ENCODE measurements at places on chromosomes 6 and 20. TPM values are rescaled to one million over a fixed set of nuclear protein-coding genes. Genes with fewer than 3 reads are reported as not detected.

Gene RPRD1B
- 28.9 TPM for total RNA-seq

Gene BLOC1S5
- total RNA-seq = 20.0 TPM

Gene NQO2
- total RNA-seq = 45.2 TPM

Gene POM121L2
- not detected for total RNA-seq

Gene PAX1
- total RNA-seq = not detected

Gene PRDM13
- not detected for total RNA-seq

Gene OR2H2
- total RNA-seq = not detected

Gene UBD
- 0.22 TPM for total RNA-seq

Gene CRISP3
- total RNA-seq = not detected

Gene ZBTB24
- 10.9 TPM for total RNA-seq

Gene RPS10
- 2,358 TPM for total RNA-seq

Gene MMP24OS
- 31.3 TPM for total RNA-seq

Gene EEF1A2
- not detected for total RNA-seq

Gene HIVEP2
- total RNA-seq = 30.3 TPM

Gene TP53TG5
- total RNA-seq = not detected

Gene GSTA3
- total RNA-seq = not detected

Gene PRSS35
- total RNA-seq = 2.9 TPM

Gene TOMM6
- 93.5 TPM for total RNA-seq

Gene PIM1
- total RNA-seq = 11.9 TPM

Gene ATP9A
- total RNA-seq = 26.3 TPM

Gene ARFGEF3
- 6.5 TPM for total RNA-seq

Gene ADGB
- total RNA-seq = not detected

Gene CDSN
- not detected for total RNA-seq

Gene SLC22A1
- total RNA-seq = 1.1 TPM

Gene SYTL3
- 1.9 TPM for total RNA-seq

Gene CCDC170
- 2.8 TPM for total RNA-seq

Gene DPPA5
- not detected for total RNA-seq

Gene NHLRC1
- 3.2 TPM for total RNA-seq

Gene FOXF2
- total RNA-seq = 5.7 TPM

Gene SCUBE3
- total RNA-seq = 3.4 TPM

Gene LEMD2
- total RNA-seq = 31.2 TPM

Gene TTPAL
- total RNA-seq = 18.8 TPM

Gene DUSP15
- 1.6 TPM for total RNA-seq

Gene CGA
- total RNA-seq = not detected

Gene HLA-DQB1
- total RNA-seq = not detected

Gene PSORS1C2
- total RNA-seq = not detected

Gene YIPF3
- total RNA-seq = 122 TPM

Data from articular chondrocyte of knee joint (primary cell).